ENCODE measurements at places on chromosomes 4 and X.

GRCh38 chr4:87950493-87950892 lies 25.0 kb upstream of the SPP1 start:
- DNase-seq: no peak

- no peak for DNase-seq
These were observed 55.5 kb downstream of the BMP3 start for GRCh38 chr4:81085979-81086378.

DNA sequence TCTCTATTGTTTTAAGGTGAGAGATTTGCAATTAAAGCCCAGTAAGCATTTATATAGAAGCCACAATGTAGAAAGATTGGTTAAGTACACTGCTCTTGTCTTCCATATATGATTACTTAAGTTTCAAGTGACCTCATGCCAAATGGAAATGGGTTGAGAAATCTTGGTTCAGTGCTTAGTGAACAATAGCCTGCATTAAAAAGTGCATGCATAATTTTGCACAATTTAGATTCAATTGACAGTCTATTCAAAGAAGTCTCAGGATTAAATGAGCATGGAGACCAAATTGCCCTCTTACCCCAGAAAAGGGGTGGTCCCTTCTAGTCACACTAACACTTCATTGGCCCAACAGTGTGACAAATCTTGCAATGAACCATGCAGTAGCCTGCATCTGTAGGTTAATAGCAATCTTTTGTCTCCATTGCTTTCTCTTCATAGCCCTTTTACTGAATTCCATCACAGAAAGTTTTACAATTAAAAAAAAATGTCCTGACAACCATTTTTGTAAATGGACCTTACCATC lies 93.6 kb downstream of the HHIP start:
- no peak for DNase-seq

DNA sequence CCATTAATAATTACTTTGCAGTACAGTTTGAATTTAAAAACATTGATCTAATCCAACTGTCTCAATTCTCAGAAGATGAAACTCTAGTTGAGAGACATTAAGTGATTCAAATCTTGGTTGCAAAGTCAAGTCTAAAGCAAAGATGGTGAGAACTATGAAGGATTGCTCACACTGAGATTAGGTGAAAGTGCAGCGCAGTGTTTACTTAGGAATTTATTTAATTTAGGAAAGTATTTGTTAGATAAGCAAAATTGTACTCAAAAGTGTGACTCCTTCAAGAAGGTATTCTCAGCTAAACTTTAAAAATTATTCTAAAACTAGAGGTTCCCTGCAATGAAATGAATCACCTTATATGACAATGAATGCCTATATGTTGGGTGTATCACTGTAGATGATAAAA lies 454.9 kb downstream of the PDGFC start:
- no peak for DNase-seq

- no peak for DNase-seq
These were observed 52.0 kb upstream of the TMSB15B start for GRCh38 chrX:103910430-103910829.

- no peak for DNase-seq
These were observed 35.6 kb downstream of the FAM193A start for GRCh38 chr4:2572076-2572475.

Measured in stimulated activated CD4-positive, alpha-beta T cell treated with anti-CD3 and anti-CD28 coated beads, Interleukin-15, amount 100 ng/mL, for 24 hours (primary cell).